ENCODE measurements at places on chromosomes 5 and 9.

- H3K27me3 ChIP-seq, result no peaks in the 10 kb centered on the region
- no peak overlapping the region for H3K27ac ChIP-seq
- H3K36me3 ChIP-seq, result no peaks in the 10 kb centered on the region
- H3K4me3 ChIP-seq, result no peak overlapping the region
- no peak for DNase-seq
Observed at GRCh38 chr9:108184941-108185340, 670.8 kb downstream of the ACTL7B start.

DNA sequence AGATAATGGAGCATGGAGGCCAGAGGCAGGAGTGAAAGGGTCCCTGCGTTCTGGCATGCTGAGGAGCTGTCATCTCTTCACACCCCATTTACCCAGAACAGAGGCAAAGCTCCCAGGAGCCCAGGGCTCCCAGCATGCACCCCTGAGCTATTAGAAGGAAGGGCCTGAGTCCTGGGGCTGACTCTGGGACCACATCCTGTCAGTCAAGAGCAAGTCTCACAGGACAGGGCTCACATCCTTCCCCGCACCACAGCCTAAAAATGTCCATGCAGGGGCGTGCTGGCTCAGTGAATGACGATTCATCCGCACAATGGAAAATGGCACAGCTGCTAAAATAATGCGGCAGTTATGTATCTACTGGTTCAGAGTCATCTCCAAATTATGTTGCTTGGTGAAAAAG lies 31.4 kb downstream of the CAMK2A start:
- H3K27me3 ChIP-seq, result no peaks in the 10 kb centered on the region
- no peak for DNase-seq
- H3K36me3 ChIP-seq, result no peaks in the 10 kb centered on the region
- H3K27ac ChIP-seq, result no peak overlapping the region

GRCh38 chr9:93562157-93562556 lies 14.2 kb upstream of the PHF2 start:
- no peak overlapping the region for H3K4me3 ChIP-seq
- H3K27ac ChIP-seq, result no peak overlapping the region
- no peak for DNase-seq
- H3K27me3 ChIP-seq, result no peaks in the 10 kb centered on the region
- peaks cover 7% of the 10 kb centered on the region for H3K4me1 ChIP-seq

GRCh38 chr5:52776116-52776515 lies 11.6 kb upstream of the ITGA1 start:
- H3K36me3 ChIP-seq, result peaks cover 5% of the 10 kb centered on the region
- peak; percentile 53 for DNase-seq
- H3K27me3 ChIP-seq, result no peaks in the 10 kb centered on the region
- peak overlapping the region; percentile 91 for H3K27ac ChIP-seq
- peaks cover 47% of the 10 kb centered on the region for H3K4me1 ChIP-seq
